ENCODE measurements at places on chromosomes 7 and 10.

DNA sequence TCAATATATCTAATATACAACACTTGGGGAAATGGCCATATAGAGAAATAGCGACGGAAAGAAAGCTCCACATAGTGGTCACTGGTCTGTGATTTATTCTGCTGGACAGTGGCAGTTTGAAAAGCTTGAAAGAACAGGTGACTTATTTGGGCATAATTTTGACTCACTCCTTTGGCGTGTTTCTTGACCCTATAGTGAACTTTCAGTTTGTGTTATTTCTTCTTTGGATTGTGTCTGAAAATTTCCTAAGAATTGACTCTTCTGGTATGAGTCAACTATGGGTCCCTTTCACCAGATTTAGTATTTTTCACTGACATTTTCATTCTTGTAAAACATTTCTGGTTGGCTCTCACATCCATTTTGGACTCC, 25.8 kb upstream of the IMMP2L start:
- no peak for DNase-seq

- DNase-seq, result no peak
These were observed 7.1 kb downstream of the INHBA start for GRCh38 chr7:41695661-41696322.

DNA sequence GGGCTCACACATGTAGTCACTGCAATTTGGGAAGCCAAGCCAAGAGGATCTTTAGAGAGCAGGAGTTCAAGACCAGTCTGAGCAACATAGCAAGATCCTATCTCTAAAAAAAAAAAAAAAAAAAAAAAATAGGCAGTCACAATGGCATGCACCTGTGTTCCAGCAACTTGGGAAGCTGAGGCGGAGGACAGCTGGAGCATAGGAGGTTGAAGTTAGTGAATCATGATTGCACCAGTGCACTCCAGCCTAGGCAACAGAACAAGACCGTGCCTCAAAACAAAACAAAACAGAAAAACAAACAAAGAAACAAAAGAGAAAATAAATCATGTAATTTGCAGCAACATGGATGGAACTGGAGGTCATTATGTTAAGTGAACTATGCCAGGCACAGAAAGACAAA, 33.6 kb upstream of the BICC1 start:
- no peak for DNase-seq

GRCh38 chr10:69180525-69181204, 631 bp downstream of the SUPV3L1 start:
- no peak for DNase-seq

DNA sequence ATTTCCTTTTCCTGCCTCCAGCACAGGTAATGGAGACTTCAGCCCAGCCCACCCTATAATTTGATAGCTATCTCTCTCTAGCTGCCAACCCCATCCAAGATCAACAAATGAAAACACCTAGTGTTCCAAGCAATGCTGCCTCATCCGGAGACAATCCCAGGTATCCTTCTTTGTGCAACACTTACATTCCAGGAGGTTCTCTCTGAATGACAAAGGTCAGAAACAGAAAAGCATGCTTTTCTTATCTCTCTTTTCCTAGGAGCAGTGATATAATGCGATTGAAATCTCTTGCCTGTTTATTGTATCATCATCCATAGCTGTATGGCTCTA, 699.3 kb downstream of the INHBA start:
- no peak for DNase-seq

GRCh38 chr7:113113912-113114311, 4.4 kb downstream of the SMIM30 start:
- DNase-seq, result no peak

DNA sequence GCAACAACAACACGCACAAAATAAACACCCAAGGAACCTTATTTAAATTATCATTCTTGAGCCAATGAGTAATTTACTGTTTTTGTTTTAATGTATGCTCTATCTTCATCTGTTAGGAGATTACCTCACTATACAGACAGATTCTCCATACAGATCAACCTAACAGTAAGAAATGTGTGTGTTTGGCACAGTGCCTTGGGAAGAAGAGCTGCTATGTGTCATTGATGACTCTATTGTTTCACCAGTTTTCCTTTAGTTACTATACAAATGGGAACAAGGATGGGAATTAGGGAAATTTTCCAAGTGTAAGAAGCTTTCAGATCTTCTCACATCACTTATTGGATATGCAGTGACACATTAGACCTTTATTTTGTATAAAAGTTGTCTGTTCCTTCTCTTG, 640.3 kb downstream of the NRG3 start:
- no peak for DNase-seq

GRCh38 chr10:87842220-87842641, 21.1 kb downstream of the KLLN start:
- no peak for DNase-seq

GRCh38 chr10:4663162-4663992, 162.6 kb upstream of the AKR1E2 start:
- DNase-seq, result peak; percentile 23

DNA sequence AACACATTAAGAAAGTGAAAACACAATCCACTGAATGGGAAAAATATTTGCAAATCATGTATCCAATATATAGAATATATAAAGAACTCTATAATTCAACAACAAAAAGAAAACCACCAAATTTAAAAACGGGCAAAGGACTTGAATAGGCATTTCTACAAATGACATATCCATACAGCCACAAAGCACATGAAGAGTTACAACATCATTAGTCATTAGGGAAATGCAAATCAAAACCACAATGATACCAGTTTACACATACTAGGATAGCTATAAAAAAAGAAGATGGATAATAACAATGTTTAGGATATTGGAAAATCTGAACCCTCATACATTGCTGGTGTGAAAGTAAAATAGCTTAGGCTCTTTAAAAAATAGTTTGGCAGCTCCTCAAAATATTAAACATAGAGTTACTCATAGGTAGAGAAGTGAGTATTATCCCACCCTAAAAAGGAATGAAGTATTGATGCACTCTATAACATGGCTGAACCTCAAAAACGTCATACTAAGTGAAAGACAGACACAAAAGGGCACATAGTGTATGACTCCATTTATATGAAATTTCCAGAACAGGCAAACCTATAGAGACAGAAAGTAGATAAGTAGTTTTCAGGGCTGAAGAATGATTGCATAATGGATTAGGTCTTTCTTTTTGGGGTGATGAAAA, 4.5 kb downstream of the ZPBP start:
- DNase-seq, result no peak

- DNase-seq, result no peak
These were observed 4.0 kb upstream of the PKD1L1 start for GRCh38 chr7:47952224-47952623.

GRCh38 chr7:30330134-30331111, 46.0 kb downstream of the ZNRF2 start:
- no peak for DNase-seq

DNA sequence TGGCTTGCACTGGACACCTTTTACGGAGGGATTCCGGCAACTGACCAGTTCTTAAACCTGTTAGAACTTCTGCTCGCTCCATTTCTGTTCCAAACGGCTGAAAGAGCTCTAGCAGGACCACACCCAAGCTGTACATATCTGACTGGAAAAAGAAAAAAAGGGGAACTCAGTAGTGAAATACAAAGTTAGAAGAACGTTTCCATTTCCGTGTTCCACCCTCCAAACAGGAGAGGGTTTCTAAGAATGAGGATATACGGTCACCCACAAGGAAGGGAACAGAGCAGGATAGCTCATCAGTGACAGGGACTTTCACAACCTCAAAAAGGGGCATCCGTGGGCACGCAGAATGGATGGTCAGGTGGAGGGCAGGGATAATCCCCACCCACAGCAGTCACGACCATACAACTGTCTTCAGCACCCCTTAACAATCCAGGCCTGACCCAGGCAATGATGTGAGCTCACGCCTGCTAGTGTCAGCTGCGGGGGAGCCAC, 4.3 kb upstream of the ANKRD61 start:
- DNase-seq, result no peak

- no peak for DNase-seq
These were observed 11.5 kb downstream of the IDE start for GRCh38 chr10:92562424-92562823.

DNA sequence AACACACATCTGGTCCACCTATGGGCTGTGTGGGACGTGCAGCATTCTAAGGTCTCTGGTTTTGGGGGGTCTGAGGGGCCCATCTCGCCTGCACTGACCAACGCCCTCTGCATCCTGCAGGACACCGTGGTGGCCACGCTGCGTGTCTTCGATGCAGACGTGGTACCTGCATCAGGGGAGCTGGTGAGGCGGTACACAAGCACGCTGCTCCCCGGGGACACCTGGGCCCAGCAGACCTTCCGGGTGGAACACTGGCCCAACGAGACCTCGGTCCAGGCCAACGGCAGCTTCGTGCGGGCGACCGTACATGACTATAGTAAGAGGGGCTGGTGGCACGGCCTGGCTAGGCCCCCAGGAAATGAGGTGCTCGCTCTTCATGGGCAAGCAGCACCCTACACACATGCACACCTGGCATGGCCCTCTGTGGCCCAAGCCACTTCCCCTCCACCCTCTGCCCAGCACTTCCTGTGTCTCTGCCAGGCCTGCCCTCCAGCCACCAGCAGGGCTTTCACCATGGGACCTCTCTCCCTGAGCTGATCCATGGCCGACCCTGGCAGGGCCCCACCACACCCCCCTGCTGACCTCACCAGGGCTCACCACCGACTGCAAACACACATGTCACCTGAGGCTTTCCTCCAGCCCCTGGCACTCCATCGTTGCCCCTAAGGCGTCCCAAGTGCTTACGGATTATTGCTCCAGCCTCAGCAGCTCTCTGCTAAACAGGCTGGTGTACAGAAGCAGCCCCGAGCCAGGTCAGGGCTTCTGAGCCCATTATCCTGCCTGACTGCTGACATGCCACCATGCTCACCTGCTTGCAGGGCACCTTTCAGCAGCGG, 29.6 kb downstream of the RET start:
- no peak for DNase-seq

Measured in activated CD4-positive, alpha-beta T cell treated with anti-CD3 and anti-CD28 coated beads for 4 hours (primary cell).